Umbilical cord (tissue), 2 donors: ENCODE measurements at places on chromosomes 12 and 14. TPM values are rescaled to one million over a fixed set of nuclear protein-coding genes. Genes with fewer than 3 reads are reported as not detected.

RFLNA gene
- 7.2 TPM for total RNA-seq

DNA sequence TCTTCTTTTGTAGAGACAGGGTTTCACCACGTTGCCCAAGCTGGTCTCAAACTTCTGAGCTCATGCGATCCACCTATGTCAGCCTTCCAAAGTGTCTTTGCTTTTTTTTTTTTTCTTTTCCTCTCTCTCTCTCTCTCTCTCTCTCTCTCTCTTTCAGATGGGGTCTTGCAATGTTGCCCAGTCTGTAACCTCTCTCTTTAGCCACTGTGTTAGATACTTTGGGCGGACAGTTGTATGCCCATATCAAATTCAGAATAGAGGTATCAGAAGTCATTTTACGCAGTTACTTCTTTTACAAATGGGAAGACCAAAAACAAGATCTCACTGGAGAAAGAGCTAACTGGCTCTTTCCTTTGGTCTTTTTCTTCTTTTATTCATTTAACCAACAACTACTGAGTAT lies 6.7 kb downstream of the HEBP1 start:
- no peak for DNase-seq

DNA sequence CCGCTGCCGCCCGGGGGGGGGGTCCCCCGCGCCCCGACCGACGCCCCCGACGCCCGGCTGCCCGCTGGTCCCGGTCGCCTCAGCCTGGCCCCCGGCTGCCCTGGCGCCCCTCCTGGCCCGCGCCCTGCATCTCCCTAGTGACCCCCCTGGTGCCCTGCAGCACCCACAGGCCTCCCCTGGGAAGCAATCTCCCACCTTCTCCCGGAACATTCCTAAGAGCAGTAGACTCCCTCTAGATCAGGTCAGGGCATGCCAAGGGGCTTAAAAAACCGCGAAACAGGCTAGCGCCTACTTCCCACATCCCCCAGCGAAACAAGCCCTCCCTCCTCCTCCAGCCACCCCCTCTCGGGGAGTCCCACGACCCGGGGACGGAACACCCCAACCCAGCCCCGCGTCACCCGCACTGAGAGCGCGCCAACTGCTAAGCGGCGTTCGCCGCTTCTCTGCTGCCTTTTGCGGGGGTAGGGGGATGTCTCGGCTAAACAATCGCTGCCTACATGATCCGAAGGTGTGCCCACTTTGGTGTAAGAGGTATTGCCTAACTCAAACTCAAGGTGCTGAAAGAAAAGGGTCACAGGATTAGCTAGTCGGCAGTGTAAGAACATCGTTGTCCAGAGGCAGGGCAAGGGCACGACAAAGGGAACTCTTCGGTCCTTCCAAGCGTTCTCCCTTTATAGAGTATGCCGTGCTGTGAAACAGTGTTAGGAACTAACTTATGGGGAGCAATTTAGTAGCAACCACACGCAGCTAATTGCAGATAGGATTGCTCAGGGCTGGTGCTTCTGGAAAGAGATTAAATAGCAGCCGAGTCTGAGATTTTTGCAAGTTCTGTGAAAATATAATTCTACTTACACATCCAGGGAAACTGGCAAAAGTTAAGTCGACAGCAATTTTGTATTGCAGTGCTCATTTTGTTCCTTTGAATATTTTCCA lies 619 bp upstream of the NTN4 start:
- no peak for DNase-seq

- no peak for DNase-seq
Observed at GRCh38 chr12:50936821-50937530, 15.4 kb upstream of the HIGD1C start.

GRCh38 chr12:3106579-3106978 lies 29.4 kb downstream of the TSPAN9 start:
- no peak for DNase-seq

GRCh38 chr12:31017535-31017934 lies 56.1 kb upstream of the DDX11 start:
- DNase-seq, result no peak

ACSM4 gene
- total RNA-seq, result not detected

GRCh38 chr14:91221270-91221669 lies 23.2 kb downstream of the GPR68 start:
- DNase-seq, result no peak

GRCh38 chr12:4984971-4985370 lies 58.7 kb upstream of the KCNA5 start:
- no peak for DNase-seq

C12orf50 gene
- 9.1 TPM for total RNA-seq

TTLL5 gene
- 9.6 TPM for total RNA-seq

DNA sequence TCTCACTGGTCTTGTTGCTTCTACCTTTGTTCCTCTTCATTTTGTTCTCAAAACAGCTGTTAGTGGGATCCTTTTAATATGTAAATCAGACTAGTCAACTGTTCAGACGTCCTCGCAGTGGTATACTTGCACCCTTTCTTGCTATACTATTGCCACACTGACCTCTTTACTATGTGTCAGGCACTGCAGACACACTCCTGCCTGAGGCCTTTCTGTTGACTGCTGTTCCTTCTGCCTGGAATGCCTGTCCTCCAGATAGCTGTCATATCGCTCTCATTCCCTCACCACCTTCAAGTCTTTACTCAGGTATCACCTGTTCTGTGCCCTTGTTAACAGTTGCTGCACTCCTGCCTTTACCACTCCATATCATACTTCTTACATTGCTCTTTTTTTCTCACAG lies 90.0 kb upstream of the TMEM263 start:
- no peak for DNase-seq

- no peak for DNase-seq
Observed at GRCh38 chr14:53621433-53621832, 335.2 kb downstream of the BMP4 start.

HIP1R gene
- 12.0 TPM for total RNA-seq

GUCY2C gene
- total RNA-seq, result 0.72 TPM

GRCh38 chr14:79197516-79197915 lies 1013.8 kb downstream of the DIO2 start:
- no peak for DNase-seq

DNA sequence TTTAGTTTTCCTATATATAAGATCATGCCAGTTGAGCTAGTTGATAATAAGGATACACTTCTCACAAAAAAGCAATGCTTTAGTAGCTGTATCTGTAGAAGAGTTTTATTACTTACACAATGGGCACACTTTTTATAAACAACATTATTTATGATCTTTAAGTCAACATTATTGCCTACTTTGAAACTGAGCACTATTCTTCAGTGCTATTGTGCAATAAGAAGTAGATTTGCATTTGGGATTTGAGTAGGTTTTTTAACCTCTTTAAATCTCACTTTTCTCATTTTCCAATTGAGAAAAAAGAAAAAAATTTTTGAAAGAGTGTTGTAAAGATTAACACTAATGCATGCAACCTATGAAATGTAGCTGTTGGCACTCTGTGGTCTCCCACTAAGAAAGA lies 1198.3 kb downstream of the GALC start:
- DNase-seq, result no peak

IL22 gene
- 16.4 TPM for total RNA-seq

DNA sequence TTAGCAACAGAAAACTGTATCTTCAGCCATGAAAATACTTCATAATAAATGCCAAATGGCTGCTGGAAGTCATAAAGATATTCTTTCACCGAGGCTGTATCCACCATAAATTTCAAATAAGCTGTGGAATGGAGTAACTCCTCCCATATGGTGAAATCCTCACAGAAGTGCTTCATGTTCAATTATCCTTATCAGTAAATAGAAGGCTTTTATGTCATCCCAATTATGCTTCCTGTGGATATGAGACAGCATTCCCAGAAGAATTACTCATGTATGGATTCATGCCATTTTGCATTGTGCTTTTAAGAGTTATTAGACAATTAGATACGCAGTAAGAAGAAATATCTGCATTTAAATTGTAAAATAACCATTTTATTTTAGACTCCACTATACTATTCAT lies 99.0 kb downstream of the RTN1 start:
- DNase-seq, result peak; percentile 66

GRCh38 chr12:19937161-19937560 lies 431.2 kb upstream of the PDE3A start:
- DNase-seq, result no peak

DNA sequence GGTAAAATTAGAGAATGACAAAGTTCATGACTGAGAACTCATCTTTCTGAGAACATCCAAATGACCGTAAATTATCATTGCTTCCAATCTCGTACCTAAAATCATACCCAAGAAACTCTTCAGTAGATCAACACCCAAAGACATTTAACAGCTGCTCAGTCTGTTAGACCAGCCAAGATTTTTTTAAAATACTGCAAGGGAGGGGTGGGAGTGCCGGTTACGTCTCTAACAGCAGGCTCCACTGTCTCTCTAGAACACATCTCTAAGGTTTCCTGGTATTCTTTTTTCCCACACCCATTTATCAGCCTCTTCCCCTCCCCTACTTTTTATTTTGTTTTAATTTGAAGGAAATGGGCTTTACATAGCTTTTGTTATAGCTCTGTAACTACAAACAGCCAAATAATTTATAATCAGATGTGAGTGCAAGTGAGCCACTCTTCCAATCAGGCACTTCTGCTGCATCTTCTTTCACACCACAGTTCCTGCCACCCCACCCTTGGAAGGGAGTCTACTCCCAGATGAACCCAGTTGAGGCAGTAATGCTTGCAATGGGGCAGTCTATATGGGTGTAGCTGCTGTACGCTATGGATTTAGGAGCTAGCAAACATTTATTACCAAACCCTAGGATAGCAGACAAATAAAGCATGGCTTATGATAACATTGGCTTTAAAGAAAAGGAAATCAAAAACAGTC lies 21.9 kb downstream of the PTPRB start:
- peak; percentile 12 for DNase-seq

DNA sequence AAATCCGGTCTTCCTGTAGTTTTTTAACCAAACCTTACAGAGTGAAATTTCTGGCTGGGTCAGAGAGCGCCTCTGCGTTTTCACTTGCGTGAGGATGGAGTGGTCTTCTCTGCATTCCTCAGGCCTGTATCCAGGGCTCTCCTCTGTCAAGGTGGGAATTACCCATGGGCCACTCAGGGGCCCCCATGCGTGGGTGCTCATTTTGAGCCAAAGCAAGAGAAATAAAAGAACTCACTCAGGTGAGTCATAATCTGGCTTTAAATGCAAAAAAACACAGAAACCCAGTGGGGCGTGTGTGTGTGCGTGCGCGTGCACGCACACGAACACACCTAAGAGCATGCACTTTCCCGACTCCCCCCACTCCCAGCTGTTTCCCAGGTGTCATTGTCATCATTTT lies 104.0 kb upstream of the PWP1 start:
- no peak for DNase-seq

C12orf60 gene
- 3.6 TPM for total RNA-seq

- DNase-seq, result no peak
Observed at GRCh38 chr14:70282666-70283065, 76.8 kb downstream of the COX16 start.

DNA sequence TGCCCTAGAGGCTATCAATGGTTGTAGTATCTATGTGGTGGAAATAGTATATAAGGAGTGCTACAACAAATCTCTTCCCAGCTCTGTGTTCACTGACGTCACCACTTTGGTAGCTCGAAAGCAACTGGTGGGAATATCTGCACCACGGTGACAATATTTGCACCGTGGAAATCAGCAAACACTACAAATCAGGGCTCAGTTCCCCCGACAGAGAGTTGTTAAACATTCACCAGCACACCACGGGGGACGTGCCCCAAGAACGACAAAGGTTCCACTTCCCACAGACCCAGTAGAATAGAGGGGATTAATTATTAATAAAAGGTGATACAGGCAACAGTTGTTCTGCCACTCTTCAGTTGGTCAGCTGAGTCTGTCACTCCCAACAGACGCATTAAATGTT lies 98.4 kb downstream of the CCDC60 start:
- no peak for DNase-seq

PARP11 gene
- 10.8 TPM for total RNA-seq

- DNase-seq, result peak; percentile 92
Observed at GRCh38 chr14:49692811-49693734, at the start of gene KLHDC1. Gene KLHDC1, plus strand, starts transcription at chr14:49693120. Its CDS starts 75 bp downstream, at chr14:49693195.

FLVCR2 gene
- total RNA-seq, result 2.6 TPM

GRCh38 chr14:55128386-55129085 lies 516 bp upstream of the LGALS3 start:
- DNase-seq, result no peak

PAH gene
- 2.2 TPM for total RNA-seq

- DNase-seq, result peak; percentile 86
Observed at GRCh38 chr12:114302117-114302516, 103.8 kb downstream of the TBX5 start.

DNA sequence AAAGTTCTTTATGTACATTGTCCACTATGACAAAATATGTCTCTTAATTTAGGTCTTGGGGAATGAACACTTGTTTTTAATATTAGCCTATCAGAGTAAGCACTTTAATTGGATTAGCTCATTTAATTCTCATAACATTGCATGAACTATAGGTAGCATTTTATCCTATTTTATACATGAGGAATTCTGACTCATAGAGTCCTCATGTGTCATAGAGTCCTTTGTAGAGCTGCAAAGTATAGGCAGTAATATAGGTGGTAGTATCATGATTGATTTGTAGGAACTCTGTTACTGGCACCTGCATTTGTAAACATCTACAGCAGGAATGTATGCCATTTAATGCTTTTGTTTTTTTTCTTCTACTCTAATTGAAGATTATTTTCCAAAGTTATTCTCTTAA lies 96.0 kb downstream of the GPHN start:
- no peak for DNase-seq

PPP1R1A gene
- total RNA-seq, result 2.9 TPM

IKBIP gene
- total RNA-seq, result 66.4 TPM

DNA sequence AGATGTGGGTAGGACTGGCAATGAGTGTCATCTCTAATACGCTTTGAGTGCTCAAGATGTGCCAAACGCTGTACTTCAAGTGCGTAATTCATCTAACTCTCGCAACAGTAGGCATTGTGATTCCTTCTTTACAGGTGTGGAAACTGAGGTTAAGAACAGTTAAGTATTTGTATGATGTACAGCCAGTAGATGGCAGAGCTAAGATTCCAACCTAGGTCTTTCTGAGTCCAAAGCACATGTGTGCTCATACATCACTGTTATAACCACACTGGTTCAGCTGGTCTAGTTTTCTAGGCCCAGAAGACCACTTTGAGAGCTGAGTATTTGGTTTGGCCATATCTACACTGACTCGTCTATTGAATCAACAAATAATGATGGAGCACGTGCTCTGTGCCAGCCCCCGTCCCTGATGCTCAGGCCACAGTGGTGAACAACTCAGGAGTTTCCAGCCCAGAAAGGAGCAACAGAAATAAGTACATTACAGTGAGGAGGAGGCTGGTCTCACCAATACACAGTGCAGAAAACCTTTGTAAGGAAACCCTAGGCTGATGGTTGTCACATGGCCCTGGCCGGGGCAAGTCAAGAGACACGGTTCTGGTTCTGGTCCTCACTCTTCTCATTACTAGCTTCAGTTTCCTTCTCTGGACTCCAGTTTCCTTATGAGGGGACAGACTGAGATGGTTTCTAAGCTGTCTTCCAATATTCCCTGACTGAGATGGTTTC lies 69.3 kb upstream of the SCN8A start:
- DNase-seq, result no peak

PTCSC3 gene
- total RNA-seq, result not detected

DNA sequence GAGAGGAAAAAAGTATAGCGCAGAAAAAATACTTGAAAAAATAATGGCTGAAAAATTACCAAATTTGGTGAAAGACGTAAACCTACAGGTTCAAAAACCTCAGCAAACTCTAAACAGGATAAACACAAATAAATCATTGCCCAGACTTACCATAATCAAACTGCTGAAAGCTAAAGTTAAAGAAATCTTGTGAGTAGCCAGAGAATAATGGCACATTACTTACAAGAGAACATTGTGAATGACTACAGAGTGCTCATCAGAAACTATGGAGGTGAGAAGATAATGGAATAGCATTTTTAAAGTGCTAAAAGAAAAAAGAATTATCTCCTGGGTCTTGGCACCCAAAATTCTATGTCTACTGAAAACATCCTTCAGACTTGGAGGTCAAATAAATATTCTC lies 36.0 kb downstream of the ATF1 start:
- DNase-seq, result no peak

GRCh38 chr12:115341442-115341841 lies 657.5 kb upstream of the TBX3 start:
- DNase-seq, result peak; percentile 61
